GOT3 (cell line): ENCODE measurements at places on chromosomes 13 and 19.

DNA sequence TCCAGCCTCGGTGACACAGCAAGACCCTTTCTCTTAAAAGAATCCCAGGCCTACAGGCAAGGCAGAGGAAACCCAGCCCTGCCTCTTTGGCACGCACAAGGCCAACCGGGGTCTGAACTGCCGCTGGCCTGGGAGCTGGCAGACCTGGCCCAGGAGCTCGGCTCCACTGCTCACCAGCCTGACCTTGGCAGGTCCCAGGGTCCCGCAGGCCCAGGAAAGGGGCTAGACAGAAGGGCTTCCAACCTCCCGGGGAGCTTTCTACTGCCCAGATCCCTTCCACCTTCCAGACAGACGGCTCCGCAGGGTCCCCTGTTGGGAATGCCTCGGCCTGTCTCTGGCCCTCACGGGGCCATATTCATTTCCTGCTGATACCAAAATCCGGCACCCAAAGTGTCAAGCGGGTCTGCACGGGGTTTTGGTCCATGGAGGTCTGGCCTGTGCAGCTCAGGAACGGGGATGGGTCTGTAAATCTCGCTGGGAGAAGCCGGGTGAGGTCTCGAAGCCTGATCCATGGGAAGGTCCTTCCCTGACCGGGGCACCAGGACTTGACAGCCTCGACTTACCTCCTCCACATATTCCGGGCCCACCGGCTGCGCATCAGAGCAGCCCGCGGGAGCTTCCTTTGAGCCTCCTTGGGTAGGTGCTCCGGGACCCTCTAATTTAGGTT lies 36.6 kb upstream of the MATK start:
- no peak for DNase-seq

DNA sequence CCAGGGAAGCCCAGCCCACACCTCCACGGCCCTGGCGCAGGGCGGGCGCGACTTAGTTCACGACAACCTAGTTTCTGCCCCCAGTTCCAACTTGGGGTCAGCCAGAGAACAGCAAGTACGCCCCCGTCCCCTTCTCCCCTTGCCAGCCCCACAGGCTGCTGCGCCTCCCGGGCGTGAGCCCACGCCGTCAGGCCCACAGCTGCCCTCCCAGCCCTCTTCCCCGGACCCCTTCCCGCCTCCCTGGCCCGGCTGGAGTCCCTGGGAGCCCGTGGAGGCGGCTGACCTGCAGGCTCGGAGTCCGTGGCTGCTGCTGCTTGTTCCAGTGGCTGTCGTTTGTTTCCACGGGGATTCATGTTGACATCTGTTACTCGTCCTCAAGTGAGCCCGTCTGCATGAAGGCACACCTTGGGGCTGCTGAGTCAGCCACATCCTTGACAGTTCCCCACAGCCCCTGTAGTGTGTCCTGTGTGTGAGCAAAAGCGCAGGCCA lies 86.0 kb downstream of the ATP11A start:
- DNase-seq = no peak

DNA sequence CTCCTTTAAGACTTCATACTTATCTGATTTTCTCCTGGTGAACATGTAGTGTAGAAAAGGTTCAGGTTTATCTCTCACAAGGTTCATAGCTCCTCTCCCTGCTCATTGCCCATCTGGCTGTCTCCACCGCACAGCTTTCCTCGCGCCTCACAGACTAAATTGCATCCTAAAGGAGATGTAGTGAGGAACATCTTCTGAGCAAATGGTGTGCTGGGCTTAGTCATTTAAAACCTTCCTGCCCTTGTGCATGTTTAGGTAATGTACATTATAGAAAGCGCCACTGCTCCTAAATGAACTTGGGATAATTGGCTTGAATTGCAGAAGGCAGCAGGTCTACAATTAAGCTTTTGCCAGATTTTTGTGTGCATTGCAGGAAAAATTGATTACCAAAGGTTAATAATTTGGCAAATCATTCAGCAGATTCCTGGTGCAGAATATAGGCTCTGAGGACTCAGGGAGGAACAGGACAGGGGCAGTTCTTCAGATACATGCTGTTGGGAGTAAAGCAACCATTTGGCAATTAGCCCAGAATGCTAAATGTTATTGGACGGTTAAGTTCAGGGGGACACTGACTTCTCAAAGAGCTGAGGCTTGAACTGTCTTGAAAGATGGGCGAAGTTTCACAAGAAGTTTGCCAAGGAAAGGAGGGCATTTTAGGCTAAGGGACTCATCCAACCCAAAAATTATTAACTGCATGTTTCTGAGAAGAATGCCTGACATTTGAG lies 108.4 kb upstream of the CLDN10 start:
- DNase-seq = no peak

GRCh38 chr13:112103260-112103838 lies 36.4 kb downstream of the SOX1 start:
- DNase-seq = no peak

DNA sequence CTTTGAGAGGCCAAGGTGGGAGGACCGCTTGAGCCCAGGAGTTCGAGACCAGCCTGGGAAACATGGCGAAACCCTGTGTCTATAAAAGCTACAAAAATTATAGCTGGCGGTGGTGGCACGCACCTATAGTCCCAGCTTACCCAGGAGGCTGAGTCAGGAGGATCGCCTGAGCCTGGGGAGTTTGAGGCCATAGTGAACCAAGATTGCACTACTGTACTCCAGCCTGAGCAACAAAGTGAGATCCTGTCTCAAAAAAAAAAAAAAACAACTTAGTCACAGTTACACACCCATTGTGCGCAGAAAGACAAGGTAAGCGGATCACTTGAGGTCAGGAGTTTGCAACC lies 728 bp upstream of the DENND1C start:
- no peak for DNase-seq

DNA sequence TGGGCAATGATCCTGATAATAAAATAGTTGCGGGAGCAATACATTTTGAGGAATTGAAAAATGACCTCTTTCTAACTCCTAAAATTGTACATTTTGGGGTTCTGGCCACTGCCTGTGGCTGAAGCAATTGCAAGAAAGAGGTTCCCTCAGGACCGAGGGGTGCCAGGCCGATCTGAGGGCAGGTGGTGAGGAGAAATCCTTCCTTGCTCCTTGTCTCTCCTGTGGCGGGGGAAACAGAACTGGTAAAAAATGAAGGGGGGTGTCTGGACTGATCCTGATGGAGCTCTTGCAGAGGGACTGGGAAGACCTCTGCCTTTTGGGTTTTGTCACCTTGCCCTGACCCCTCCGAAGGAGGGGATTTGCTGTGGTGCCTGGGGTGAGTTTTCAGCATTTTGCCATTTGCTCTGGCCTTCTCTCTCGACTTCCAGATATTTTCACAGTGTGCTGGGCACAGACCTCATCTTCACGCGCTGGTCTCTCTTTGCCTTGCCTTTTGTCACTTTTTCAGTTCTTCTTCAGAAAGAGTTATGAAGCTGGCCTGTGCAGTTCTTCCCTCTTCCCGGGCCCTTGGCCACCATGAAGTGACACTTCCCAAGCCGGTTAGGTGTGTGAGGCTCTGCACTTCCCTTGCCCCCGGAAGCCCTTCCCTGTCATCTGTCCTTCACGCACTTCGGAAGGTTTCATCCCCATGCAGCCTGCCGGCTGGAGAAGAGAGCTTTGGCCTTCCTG lies 22.2 kb downstream of the NFIX start:
- DNase-seq = no peak

DNA sequence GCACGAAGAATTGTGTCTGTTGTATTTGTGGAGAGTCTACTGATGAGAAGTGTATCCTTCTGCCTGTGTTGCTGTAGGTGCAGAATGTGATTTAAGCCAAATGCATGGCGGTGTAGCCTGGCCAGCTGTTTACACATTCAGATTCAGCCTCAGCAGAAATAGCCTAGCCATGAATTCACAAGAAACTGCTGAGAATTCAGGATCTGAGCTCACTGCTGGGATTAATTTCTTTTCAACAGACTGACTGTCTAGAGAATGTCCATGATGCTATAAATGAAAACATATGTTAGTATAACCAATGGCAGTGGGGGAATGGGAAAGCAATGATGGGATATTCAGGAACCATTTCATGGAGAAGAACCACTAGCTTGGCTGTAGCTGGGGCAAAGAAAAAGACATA lies 77.4 kb upstream of the RNF113B start:
- no peak for DNase-seq

DNA sequence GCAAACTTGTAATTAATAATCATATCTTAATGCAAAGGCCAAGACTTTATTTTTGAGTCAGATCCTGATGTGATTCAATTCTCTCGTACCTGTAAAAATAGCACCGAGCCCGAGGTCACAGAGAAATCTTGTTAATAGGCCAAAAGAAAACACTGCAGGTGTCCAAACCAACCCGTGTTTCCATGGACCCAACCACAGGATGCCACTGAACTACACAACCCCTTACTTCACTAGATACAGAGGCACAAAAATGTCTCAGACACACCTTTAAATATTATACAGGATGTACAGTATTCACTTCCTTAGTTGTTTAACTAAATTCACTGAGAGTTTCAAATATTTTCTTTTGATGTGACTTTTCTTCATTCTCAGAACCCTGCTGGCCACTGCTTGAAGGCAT lies 530.9 kb downstream of the MYO16 start:
- DNase-seq = no peak

DNA sequence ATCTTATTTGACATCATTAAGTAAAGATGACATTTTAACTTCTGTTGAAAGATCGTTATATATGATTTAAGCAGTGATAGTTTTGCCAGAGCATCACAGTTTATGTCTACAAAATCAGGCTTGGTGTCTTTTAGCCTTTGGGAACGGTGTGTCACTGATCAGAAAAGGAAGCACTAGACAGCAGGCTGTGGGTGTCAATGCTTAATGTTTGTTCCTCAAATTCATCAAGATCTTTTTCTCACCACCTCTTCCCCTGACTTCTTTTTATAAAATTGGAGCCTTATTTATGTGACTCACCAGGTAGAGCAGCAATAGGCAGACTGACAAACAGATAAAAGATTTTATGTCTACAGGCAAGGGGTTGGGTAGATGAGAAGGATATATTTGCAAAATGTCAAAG lies 1558.5 kb downstream of the EFNB2 start:
- no peak for DNase-seq

GRCh38 chr13:106117035-106117434 lies 418.4 kb downstream of the EFNB2 start:
- DNase-seq = no peak

GRCh38 chr19:1063030-1063908 lies 3.7 kb upstream of the ARHGAP45 start:
- DNase-seq = no peak

DNA sequence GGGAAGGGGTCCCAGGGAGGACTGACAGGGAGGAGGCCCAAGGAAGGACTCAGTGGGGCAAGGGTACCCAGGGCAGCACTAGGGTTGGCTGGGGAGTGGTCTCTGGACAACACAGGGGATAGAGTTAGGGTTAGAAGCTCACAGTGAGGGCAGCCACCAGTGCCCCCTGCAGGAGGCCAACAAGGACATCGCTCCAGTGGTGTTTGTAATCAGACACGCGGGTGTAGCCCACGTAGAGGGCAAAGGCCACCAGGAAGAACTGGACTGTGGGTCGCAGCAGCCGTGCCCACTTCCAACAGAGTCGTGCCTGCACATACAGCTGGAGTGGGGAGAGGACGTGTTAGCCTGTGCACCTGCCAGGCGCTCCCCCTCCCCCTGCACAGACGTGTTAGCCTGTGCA lies 9.2 kb downstream of the PLPP2 start:
- no peak for DNase-seq

DNA sequence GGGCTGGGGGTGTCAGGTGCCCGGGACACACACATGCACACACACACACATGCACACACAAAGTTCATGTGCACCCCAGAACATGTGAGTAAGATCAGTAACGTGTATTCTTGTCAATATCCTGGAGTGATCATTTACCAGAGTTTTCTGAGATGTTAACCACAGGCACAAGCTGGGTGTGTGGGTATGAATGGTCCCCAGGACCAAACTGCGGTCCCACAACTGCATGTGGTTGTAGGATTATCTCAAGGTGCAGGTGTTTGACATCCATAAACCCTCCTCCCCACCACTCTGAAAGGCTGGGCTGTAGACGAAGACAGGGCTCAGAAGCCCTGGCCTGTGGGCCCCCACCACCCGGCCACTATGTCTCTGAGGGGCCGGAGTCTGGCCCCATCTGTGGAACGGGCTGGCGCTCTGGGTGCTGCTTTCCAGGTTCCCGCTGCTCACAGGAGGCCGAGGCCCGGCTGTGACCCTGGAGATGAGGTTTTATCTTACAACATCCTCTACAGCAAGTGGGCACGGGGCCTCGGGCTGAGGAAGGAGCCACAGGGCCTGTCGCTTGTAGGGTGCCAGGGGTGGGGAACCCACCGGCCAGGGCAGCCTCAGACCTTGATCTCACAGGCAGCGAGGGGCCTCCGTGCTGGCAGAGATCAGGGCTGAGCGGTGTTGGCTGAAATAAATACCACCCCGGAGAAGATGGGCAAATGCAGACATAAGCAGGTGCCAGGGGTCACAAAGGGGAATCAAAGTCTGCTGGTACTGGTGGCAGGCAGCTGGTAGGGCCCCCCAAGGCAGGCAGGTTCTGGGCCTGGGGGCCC lies 4.3 kb downstream of the F2RL3 start:
- DNase-seq = no peak

GRCh38 chr19:10744253-10744798 lies 26.4 kb downstream of the DNM2 start:
- DNase-seq = no peak

GRCh38 chr19:57351867-57352266 lies 796 bp downstream of the ZNF304 start:
- DNase-seq = no peak

DNA sequence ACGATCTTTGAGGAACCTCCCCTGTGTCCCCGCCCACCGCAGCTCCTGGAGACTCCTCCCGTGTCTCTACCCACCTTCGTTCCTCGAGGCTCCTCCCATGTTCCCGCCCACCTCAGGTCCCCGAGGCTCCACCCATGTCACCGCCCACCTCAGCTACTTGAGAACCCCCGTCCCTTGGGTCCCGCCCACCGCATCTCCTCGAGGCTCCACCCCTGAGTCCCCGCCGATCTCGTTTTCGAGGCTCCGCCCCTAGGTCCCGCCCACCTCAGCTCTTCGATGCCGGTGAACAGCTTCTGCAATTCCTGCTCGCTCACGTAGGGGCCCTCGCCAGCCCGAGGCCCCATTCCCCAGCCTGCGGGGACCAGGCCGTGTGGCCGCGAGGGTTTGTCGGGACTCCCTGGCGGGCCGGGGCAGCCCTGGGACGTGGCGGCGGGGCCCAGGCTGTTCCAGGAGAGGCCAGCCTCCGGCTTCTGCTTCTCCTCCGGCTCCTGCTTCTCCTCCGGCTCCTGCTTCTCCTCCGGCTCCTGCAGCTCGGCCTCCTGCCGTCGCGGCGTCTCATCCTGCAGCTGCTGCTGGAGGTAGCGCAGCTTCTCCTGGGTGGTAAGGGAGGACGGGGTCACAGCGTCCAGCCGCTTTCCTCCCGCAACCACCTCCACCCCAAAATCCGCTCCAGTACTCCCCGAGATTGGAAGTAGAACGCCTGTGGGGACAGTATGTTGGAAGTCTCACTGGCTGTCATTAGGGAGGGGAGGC lies 16.7 kb downstream of the TSKS start:
- DNase-seq = no peak

- DNase-seq = no peak
These were observed 327.5 kb upstream of the DACH1 start for GRCh38 chr13:72194523-72194922.

DNA sequence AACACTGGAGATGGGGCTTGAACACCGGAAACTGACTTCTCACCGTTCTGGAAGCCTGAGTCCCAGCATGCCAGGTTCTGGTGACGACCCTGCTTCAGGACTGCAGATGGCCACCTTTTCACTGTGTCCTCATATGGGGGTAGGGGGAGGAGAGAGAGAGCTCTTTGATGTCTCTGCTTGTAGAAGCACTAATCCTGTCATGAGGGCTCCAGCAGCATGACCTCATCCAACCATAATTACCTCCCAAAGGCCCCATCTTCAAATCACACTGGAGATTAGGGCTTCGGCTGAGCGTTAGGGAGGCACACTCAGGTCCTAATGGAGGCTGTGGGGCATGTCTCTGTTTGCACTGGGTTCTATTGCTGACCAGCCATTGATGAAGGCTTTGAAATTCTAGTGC lies 255.3 kb downstream of the TEX29 start:
- no peak for DNase-seq
